ENCODE measurements at places on chromosomes 5 and 9. TPM values are rescaled to one million over a fixed set of nuclear protein-coding genes. Genes with fewer than 3 reads are reported as not detected.

DNA sequence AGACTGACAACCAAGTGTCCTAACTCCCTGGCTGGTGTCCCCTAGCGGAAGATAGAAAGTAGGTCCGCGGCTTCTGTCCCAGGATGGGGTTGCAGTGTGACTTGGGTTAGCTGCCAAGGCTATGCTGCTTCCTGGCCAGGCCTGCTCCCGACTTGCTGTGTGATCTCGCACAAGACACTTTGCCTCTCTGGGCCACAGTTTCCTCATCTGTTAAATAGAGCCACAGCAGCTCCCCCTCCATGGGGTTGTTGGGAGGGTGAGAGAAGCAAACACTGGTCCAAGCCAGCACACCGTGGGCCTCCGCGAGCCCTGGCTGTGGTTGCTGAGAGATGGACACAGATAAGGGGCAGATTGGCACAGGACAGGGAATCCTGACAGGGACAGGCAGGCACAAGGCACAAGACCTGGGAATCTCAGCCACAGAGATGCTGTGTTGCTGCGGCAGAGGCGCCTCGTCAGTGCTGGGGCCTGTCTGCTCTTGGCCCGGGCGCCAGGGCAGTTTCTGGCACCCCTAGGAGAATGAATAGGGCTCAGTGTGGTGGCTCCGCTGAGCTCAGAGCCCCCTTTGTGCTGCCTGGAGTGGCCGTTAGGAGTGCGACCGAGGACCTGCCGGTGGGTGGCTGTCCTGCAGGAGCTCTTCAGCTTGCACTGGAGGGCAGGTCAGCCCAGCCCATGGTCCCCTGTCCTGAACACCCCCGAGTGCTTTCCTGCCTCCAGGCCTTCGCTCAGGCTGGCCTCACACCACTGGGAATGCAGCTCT lies 1.8 kb upstream of the SH2D3C start:
- no peak for DNase-seq

DNA sequence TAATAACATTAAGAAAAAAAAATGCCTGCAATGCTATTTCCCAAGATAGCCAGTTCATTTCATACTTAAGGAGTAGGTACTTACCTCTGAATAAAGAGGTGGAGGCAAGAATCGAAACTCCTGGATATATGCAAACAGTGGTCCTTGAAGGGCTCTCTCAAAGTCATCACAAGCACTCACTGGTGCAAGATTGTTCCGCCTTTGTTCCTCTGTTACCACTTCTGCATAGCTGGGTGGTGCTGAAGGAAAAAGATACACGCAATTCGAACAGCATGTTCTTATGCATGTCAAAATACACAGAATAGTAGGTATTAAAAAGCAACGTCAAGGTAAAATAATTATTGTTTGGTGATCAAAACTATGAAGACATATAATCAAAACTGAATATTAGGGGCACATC lies 9.5 kb downstream of the ARRDC3 start:
- no peak for DNase-seq

DNA sequence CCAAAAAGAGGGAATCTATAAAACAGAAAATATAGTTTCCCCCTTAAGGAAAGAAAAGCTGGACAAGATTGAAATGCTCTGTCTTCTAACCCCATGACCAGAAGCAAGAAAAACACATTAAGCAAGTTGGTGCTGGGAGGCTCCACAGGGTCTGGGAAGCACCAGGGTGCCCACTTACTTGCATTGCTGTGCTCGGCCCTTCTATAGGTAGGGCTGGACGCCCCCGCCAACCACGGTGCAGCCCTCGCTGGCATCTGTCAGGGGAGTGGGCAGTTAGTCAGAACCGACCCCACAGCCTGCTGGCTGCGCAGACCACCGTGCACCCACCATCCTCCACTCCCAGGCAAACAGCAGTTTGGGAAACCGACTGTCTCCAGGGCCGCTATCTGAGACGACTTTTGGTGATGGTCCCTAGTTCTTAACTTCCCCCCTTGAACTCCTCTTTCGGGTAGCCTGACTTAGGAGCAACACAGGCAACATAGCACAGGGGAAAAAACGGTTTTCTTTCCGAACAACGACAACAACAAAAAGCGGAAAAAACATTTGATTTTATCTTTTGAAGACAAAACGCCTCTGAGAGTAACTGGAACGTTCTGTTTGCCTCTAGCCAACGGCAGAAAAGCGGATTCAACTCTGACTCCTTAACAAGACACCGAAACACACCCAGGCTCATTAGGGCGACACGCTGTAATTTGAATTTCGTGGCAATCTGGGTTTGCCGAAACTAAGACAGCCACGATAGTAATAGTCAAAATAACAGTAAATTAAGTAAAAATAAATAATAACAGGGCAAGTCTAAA lies 3.9 kb downstream of the IRX2 start:
- no peak for DNase-seq

DNA sequence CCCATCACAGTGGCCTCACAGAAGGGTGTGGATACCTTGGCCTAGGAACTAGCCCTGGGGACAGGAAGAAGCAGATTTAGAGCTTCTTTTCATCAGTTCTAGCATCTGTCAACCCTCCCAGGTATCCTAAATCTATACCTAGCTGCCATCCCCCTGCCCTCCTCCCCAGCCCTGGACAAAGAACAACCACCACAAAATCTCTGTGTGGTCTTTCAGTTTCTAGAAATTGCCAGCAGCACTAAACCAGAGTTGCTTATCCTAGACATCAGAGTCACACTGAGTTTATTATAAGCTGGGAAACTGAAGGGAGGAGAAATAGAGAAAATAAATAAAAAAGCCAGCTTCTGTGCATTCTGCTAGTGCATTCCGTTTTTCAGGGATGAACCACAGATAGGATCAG lies 14.6 kb downstream of the CCDC180 start:
- DNase-seq: no peak

- DNase-seq: no peak
Observed at GRCh38 chr9:36217256-36217968, 26.7 kb downstream of the CLTA start.

- no peak for DNase-seq
Observed at GRCh38 chr5:150642991-150643710, 2.7 kb downstream of the SYNPO start.

DNA sequence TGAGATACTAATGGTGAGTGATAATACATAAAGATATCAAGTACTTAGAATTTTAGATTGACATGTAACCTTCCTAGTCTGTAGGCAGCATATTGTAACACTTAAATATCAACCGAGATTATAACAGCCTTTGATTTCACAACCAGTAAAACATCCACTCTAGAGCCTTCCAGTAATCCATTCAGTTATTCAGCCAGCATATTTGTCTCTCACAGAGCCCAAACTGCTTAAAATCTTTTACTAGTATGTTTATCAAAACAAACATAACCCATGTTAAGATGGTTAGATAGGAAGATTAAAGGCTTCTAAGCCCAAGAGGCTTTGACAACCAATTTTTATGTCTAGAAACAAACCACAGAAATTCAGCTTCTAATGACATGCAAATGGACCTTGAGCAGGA lies 177.9 kb upstream of the FST start:
- no peak for DNase-seq

GRCh38 chr5:180201051-180201987 lies 7.7 kb downstream of the RASGEF1C start:
- DNase-seq: no peak

DNA sequence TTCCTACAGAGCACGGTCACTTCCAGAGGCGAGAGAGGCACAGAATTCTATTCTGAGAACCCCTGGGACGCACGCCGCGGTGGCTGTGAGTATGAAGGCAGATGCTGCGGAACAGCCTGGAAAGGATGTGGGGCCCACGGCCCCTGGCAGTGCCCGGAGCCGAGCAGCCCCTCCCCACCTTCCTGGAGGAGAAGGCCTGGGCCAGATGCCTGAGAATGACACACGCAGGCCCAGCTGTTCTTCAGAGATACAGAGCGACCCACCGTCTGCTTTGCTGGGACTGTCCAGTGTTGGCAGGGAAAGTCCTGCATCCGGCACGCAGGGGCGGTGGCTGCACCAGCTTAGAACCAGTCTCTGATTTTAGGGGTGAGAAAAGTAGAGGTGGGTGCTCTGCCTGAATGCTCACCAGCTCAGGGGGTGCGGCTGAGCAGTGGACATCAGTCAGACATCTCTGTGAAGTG lies 116.7 kb upstream of the LPCAT1 start:
- DNase-seq: no peak

DNA sequence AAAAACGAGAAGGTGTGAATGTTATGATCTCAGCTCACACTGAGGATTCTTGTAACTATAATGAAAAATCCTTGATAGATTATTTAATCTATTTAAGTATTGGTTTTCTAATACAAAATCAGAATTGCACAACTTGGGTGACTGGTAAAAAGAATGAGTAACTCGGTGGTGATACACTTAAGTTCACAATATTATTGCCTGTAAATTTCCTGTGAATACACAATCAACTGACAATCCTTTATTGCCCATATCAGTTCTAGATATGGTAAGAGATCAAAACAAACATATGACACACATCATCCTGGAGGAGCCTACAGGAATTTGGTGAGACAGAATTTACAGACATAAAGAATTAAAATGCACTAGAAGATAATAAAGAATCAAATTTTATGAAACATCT lies 14.1 kb upstream of the LURAP1L start:
- DNase-seq: no peak

- DNase-seq: no peak
Observed at GRCh38 chr5:4180703-4181102, 585.1 kb downstream of the IRX1 start.

Gene IFNA13
- total RNA-seq: not detected

Gene PROB1
- total RNA-seq: 2.5 TPM

Gene IL7R
- total RNA-seq: 1.2 TPM

Measured in pulmonary artery endothelial cell (primary cell).